ENCODE measurements at places on chromosomes 2 and 18.

GRCh38 chr2:86468162-86469033 lies 27.2 kb downstream of the KDM3A start:
- DNase-seq = no peak

DNA sequence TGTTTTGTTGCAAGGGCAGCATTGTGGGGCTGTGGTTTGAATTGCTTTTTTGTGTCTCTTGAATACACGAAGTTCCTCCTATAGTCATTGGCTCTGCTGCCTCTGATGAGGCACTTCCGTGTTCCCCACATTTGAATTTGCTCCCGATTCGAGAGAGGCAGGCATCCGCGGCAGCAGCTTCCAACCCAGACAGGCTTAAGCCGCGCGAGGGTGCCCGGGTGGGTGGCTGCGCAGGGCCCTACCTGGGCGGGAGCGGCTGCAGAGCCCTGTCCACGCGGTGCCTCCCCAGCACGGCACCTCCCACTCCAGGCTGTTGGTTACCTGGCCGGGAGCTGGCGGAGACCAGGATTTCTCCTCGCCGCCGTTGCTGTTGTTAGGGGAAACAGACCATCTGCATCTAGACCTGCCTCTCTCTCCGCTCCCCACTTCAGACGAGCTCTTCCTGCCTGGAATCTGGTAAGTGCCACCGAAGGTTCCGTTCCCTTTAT lies 151.3 kb downstream of the NEDD4L start:
- peak; percentile 92 for DNase-seq

GRCh38 chr2:159034713-159035112 lies 66.3 kb downstream of the TANC1 start:
- DNase-seq = peak; percentile 11

DNA sequence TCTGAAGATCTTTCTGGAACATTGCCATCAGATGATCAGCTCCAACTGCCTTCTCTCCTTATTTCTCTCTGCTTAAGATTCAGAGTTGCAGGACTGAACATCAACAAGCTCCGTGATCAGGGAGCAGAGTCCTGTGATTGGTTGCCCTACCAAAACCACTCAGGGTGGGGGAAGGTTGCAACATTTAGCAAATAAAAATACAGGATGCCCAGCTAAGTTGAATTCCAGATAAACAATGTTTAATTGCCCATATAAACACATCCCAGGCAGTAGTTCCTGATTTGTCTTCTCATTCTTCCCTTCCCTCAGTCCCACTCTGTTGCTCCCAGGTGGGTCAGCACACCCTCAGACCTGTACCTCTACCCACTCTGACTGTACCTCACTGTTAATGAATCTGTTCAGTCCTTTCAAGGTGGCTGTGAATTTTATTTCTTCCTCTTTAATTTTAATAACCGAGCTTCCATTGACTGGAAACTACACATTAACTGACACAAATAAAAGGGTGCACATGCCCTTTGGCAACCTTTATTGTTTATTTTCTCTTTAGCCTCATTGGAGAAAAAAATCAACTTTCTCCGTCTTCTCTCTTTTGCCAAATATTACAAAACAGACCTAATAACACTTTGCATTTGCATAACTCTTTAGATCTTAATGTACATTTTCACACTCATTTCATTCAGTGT lies 167.1 kb upstream of the PKDCC start:
- DNase-seq = no peak

- no peak for DNase-seq
These were observed 49.6 kb downstream of the ZBTB7C start for GRCh38 chr18:48359626-48360025.

DNA sequence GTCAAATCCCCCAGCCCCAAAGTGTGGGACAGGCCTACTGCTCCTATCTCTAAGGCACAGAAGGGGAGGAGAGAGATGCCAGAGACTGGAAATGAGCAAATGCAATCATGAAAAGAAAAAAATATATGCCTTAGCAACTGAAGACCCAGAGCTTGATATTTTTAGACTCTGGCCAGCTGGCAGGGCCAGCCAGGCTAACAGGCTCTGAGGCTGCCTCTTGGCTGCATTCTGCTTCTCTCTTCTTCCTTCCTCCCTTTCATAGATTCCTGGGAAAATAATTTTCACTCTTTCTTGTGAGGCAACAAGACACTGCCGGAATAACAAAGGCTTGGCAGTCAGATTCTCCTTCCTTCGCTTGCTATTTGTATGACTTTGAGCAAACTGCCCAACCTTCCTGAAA lies 209.1 kb downstream of the RAD51AP2 start:
- peak; percentile 1 for DNase-seq

DNA sequence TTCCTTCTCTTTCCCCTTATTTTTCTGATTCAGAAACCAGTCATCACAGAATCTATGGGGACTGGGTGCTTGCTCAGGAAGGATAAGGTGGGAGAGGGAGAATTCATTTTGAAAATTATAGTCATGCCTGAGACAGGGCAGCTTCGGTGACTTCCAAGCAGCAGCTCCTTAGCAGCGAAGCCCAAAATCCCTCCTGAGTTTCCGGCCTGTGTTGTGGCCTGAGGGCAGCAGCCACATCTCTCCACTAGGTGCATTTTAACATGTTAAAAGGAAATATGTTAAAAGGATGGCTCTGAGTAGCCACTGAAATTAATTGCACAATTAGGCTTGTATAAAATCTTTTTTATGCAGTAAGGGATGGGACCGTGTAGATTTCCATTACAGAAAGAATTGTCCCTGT lies 207.0 kb upstream of the RAB12 start:
- DNase-seq = no peak

Measured in NCI-H510A treated with DMSO at 0.1 percent for 48 hours (cell line).